ENCODE measurements at places on chromosomes 5 and 9.

- no peak for DNase-seq
Measured at GRCh38 chr9:85264695-85265094, 477.1 kb downstream of the AGTPBP1 start.

- DNase-seq: no peak
Measured at GRCh38 chr5:147037515-147038205, 159.1 kb upstream of the PPP2R2B start.

GRCh38 chr5:30959238-30959637 is 234.2 kb upstream of the CDH6 start:
- DNase-seq: no peak

GRCh38 chr5:73450672-73451223 is 2.2 kb upstream of the FOXD1 start:
- no peak for DNase-seq

DNA sequence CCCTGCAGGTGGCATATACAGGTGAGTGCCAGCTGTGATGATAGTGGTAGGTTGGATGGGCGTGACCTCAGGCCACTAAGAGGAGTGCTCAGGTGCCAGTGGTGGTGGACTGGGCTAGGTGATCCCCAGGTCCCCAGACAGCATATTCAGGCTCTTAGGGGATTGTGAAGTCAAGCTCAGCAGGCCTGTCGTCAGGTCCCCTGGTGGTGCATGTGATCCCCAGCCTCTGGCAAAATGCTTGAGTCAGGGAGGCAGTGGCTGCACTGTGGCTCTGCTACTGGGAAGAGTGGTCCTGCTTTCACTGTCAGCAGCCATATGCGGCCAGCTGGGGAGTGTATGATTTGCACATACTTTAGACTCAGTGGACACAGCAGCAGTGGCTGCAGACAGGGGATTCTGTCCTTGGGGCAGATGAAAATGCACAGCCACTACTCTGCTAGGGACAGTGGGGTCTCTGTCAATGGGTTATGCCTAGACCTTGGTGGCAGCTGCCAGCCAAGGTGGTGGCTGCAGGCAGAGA is 31.6 kb upstream of the CTSL start:
- no peak for DNase-seq
